ENCODE measurements at places on chromosomes 16 and 17.

DNA sequence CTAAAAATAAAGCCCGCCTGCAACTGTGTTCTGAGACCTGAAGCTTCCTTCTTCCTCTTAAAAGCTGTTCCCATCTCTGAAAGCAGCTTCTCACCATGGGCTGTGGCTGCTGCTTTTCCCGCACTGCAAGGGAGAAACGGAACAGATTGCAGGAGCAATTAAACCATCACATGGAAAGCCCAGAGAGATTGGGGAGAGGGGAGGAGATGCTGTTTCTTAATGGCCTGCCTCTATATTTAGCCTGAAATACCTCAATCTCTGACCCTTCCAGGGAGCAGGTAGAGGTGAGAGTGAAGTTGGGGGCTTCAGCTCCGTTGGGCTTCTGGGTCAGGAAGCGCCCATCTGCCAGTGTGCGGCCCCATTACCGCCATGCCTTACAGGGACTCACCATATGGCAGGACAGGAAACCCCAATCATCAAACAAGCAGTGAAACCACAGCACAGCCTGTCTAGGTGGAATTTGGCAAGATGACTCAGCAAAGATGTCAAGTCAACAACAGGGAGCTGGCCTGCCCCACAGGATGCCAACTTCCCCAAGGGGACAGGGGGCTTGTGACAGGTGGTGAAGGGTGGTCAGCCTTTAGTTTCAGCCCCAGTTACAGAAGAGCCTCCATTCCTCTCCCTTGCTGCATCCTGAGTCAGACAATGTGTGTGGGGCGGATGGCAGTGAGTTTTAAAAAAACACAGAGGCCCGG lies 286.6 kb upstream of the CCL2 start:
- DNase-seq = no peak

DNA sequence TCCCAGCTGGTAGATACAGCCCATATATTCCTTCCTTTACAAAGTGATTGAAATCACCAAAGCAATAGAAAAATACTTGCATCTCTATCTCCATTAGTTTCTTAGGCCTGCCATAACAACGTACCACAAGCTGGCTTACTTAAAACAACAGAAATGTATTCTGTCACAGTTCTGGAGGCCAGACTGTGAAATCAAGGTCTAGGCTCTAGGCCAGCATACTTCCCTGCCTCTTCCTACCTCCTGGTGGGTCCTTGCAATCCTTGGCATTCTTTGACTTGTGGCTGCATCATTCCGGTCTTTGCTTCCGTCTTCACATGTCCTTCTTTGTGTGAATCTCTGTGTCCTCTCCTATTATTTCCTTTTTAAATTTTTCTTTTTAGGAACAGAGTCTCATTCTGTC lies 62.5 kb downstream of the ERCC4 start:
- no peak for DNase-seq

- DNase-seq = no peak
Measured at GRCh38 chr16:9820476-9821246, 361.6 kb downstream of the GRIN2A start.

DNA sequence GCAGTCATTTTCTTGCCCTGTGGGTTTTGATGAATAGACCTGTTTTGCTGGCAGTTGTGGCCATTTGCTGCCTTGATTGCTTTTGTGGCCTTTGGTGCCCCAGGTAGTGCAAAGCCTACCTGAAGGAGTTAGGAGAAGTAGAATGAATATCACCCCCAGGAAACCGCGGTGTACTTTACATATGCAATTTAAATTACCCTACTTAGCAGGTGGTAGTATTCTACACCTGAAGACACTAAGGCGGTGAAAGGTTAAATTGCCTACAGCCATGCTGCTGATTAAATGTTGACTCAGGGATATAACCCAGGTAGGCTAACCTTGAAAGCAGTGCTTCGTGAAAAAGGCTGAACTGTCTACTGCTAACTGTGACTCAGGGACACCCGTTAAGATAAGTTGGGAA lies 27.2 kb upstream of the WWOX start:
- DNase-seq = no peak

DNA sequence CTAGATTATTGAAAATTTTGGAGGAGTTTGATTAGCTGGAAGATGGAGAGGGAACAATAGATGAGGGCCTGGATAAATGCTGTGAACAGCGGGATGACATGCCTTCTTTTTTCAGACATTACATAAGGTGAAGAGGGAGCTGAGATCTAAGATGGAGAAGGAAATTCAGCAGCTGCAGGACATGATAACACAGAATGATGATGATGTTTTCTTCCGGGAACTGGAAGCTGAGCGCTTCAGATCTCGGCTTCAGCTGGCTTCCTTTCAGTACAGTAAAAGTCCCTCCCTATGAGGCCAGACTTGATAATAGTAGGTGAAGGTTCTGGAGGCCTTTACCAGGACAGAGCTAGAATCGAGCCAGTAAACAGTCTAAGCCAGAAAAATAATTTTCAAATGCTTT lies 30.7 kb downstream of the CEP95 start:
- no peak for DNase-seq

GRCh38 chr17:60989846-60990245 lies 312.2 kb downstream of the BCAS3 start:
- no peak for DNase-seq

DNA sequence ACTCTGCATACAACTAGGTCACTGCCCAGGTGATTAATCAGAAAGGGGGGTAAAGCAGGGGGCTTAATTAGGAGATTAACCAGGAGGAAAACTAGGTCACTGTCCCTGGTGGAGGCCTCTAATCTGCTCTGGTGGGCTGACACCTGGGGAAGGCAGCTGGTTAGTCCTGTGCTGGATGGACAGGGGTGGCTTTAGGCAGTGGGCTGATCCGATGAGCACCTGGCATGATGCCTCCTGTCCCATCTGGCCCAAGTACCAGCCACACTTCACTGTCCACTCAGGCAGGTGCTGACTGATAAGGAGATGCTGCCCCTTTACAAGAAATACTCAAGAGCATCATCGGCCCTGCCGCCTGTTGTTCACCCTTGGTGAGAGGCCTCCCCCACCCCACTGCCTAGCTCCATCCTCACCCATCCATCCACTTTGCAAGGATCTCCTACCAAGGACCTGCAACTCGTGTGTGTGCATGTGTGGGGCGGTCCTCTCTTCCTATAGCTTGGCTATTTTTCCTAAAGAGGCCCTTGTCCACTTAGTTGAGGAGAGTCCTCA lies 13.8 kb upstream of the RCVRN start:
- no peak for DNase-seq

DNA sequence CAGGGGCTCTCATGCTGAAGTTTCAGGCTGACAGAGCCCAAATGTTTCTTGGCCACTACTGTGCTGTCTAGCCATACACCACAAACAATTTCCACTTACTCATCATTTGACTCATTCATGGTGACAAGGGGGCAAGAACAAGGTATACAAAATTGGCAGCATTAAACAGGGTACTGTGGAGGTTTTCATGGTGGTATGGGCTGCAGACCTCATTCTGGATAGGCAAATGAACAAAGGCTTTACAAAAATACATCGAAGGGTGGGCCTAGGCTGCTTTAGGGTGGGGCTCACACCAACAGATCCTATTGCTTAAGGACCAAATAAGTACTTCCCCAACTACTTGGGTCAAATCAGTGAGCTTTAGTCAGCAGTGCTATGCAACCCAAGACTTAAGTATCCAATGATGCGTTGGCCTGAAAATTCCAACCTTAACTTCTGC lies 53.0 kb downstream of the N4BP1 start:
- no peak for DNase-seq

DNA sequence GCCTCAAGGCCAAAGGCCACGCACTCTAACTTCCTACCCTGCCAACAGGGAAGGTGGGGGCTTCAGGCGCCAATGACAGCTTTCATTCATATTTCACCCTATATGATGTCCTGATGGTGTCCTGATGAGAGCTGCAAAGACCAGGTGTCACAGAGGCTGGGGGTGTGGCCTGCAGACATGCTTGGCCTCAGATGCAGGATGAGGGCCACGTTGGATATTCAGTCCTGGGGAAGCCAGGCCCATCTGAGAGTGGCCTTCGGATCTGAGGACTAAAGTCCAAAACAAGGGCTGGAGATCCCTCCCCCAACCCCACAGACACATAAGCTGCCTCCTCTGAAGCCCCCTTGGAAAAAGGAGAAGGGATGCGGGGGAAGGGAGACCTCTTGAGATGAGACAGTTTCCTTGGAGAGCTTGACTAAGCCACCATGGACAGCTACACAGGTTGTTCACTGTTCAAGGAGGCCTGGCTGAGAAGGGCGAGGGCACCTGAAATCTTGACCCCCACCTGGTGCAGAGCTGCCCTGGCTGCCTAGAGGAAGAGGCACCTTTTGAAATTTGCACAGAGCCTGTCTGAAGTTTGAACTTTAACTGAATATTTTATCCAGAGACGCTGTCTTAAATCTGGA lies 24.3 kb upstream of the GSG1L start:
- no peak for DNase-seq

DNA sequence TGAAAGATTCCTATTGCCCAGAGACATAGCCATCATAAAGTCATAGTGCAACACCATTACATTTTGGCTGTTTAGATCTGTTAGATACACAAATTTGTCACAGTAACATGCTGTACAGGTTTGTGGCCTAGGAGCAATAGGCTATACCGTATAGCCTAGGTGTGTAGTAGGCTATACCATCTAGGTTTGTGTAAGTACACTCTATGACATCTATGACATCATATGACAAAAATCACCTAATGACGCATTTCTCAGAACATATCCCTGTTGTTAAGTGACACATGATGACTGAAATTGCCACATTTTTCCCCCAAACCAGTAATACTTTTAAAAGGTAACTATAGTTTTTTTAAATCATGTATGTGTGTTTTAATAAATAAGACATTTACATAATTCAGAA lies 43.3 kb downstream of the NLK start:
- no peak for DNase-seq

DNA sequence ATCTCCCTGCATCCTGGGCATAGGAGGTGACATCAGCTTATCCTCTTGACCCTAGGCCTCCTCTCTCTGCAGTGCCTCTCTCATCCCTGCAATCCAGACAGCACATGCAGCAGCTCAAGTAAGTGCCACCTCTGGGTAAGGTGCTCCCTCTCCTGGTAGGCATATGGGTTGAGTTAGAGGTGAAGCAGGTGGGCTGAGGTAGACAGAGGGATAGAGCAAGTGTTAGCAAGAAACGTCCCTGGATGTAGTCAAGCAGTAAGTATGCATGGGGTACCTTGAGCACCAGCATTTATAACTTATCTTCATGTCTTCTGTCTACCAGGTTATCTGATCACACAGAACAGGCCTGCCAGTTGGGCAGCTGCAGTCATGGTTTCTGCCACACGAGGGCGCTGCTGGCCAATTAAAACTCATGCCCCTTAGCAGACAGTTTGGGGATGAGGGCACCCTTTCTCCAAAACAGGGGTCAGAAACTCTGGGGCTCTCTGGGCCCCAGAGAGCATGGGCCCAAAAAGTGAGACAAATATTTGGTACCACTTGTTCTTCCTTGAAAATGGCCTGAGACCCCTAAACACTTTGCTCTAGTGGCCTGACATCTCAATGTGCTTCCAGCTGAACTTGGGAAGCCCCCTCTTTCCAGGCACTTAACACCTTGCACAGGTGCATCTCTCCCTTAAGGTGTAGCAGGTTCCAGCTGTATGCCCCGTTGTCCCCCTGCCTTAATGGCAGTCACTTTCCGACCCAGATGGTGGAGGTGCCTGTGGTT lies 59.8 kb downstream of the NEUROD2 start:
- DNase-seq = peak; percentile 72

DNA sequence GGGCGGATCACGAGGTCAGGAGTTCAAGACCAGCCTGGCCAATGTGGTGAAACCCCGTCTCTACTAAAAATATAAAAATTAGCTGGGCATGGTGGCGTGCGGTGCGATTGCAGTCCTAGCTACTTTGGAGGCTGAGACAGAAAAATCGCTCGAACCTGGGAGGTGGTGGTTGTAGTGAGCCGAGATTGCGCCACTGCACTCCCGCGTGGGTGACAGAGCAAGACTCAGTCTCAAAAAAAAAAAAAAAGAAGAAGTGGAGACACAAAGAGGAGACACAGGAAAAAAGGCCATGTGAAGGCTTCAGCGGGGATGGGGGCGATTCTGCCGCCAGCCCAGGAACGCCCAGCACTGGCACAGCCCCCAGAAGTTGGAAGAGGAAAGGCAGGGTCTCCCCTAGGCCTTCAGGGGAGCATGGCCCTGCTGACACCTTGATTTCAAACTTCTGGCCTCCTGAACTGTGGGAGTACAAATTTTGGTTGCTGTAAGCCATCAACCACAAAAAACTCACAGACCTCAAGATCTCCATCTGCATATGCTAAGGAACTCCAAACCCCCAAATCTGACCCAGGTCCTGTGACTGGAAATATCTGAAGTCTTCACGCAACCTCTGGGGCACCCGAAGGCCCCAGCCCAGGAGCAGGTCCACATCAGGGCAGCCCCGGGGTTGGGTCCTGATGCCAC lies 7.0 kb downstream of the SGSH start:
- no peak for DNase-seq

GRCh38 chr17:82241183-82241925 lies 12.5 kb downstream of the SLC16A3 start:
- no peak for DNase-seq

GRCh38 chr16:2058420-2058819 lies 10.6 kb downstream of the TSC2 start:
- no peak for DNase-seq

- no peak for DNase-seq
Measured at GRCh38 chr17:3722716-3723115, 987 bp upstream of the HASPIN start.

DNA sequence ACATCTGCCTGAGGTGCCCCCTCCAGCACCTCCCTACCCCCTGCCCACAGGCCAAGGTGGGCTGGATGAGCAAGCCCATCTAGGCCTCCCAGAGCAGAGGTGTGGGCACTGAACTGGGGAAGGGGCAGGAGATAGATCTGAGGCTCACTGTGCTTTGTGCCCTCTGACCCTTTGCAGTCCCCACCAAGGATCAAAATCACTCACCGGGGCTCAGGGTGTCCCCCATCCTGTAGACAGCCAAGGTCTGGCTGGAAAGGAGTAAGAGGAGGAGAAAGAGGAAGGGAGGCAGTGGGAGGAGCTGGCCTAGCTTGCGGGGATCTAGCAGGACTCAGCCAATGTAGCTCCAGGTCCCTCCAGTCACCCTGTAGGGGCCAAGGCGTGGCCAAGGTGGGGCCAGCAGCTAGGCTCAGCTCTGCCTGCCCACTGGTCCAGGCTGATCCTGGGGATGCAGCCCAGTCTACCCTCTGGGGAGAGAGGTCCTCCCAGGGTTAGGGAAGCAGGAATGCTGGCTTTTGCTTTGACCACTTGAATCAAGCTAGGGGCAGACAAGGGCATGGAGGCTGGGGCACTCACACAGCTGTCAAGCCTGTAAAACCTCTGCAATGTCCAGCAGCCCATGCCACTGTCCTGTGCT lies 1.8 kb downstream of the SLC12A4 start:
- DNase-seq = no peak

DNA sequence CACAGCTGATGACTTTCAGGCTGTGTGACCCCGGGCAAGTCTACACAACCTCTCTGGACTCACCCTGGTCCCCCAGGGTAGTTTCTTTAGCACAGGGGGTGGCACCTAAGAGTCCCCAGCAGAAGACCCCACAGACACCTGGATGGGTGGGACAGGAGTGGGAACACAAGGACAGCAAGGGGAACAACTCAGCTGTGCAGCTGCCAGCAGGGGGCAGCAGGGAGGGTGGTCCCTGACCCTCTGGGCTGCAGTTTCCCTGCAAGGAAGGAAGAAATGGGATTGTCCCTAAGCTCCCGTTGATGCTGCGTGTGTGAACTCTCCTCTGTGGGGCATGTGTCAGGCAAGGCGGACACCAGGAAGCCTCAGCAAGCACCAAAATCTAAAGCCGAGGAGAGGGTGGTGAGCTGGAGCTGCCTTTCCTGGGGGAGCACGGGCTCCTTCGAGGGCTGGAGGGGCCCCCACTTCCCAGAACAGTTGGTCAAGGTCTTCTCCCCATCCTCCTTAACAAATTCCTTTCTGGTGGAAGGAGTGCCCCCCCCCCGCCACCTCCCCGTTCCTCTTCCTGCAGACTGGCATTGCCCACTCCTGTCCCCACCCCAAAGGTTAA lies 24.1 kb upstream of the CDH5 start:
- DNase-seq = no peak

Measured in dorsolateral prefrontal cortex (tissue), 122 donors.